ENCODE measurements at places on chromosomes 2 and 18.

DNA sequence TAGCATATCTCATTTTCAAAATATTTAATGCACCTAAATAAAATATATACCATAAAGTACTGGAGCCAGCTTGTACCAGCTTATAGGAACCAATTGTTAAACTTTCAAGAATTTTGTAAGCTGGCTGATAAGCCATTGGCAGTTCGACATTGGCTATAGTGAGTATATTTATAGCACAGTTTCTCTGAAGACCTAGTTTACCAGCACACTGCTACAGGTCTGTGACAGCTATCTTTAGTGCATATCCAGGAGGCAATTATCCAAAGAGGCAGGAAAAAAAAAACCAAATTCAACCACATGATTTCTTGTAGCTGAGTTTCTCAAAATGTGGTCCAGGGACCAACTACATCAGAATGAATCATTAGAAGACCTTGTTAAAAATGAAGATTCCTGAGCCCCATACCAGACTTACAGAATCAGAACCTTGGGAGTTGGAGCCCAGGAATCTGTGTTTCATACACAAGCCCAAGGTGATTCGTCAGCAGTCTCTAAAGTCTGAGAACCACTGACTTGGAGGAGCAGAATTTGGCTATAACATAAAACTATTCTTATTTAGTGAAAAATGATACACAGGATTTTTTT is 279.0 kb upstream of the NRP2 start:
- DNase-seq, result no peak

DNA sequence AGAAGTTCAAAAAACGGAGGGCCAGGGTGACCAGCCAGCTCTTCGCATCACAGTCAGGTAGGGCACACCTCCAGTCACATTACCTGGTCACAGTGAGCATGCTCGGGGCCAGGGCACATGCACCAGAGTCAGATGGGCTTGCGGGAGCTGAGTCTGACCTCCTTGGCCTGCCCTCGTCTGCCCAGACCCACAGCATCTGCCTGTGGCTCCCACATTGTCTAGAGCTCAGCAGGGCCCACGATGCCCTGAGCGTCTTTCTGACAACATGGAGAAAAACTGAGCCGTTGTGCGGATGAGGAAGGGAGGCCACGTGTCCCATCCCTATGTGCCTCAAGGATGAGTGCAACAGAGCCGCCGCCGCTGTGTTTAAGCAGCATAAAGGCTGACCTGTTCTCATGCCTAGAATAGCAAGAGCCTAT is 37.6 kb downstream of the CRACDL start:
- DNase-seq, result no peak

- DNase-seq, result no peak
These were observed 1.6 kb upstream of the ALKAL2 start for GRCh38 chr2:289362-290089.

- DNase-seq, result no peak
These were observed 204.8 kb downstream of the RBM43 start for GRCh38 chr2:151056870-151057269.

- DNase-seq, result no peak
These were observed 228.3 kb upstream of the EPC2 start for GRCh38 chr2:148416248-148416647.

DNA sequence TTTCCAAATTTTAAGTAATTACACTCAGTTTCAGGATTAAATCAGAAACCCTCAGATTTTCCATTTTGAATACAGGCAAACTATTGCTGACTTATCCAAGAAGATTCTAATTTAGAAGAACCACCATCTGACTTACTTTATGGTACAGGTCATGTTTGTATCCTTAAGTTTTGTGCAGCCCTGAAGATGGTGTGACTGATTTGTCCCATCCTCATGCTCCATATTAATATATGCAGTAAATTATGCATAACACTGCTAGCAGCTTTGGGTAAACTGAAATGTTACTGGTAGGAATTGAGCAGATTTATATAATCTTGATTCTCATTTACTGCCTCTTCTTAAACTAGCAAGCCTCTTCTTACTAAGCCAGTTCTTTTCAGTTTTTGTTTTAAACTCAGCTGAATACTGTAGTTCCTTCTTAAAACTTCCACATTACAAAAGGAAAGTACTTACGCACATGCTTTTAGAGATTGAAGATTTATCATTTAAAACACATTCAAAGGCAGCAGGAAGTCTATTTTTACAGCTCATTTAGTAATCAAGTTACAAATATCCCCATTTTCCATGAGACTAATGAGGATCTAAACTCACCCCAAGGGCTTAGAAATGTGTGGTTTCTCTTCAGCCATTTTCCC is 25.7 kb downstream of the MEX3C start:
- DNase-seq, result no peak

DNA sequence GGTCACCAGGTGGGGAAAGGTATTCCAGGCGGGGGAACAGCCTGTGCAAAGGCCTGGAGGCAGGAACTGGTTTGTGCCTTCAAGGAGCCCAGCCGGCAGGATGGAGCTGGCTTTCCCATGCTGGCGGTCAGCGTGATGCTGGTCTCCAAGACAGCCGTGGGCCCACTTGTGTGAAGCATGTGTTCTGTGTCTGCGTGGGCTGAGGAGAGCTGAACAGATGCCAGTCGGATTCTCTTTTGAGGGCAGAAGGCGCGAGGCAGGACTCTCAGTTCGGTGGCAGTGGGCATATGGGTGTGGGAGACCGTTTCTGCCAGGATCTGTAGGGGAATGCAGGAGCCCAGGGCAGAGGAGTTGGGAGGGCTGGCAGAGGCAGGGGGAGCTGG is 191.6 kb downstream of the TWIST2 start:
- no peak for DNase-seq

DNA sequence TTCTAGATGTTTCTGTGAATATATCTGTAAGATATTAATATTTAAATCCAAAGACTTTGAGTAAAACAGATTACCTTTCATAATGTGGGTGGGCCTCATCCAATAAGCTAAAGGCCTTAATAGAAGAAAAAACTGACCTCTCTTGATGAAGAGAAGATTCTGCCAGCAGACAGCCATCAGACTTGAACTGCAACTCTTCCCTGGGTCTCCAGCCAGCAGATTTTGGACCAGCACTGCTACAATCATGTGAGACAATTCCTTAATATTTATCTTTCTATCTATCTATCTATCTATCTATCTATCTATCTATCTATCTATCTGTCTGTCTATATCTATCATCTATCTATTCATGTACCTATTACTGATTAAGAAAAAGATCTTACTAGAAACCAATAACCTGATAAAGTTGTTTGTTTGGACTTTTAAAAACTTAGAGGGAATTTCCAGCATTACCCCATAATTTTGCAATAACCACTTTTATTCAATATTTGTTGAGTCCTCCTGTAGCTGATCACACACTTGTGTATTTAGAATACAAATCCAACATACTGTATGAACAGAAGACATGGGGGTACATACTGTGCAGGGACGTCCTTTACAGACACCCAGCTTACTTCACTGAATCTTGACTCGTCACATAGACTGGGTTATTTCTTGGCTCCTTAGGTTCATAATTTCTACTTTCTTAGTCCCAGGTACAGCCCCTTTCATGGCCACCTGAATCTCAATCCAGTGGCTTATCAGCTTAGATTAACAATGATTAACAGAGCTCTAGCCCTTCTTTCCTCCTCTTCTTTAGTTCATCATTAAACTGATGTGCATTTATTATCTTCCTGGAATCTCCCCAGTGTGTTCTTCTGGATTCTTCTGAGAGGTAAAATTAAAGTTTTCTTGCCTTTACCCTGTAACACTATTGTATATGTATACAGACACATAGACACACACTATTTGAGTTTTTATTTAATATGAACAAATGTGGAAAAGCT is 27.2 kb upstream of the STAT4 start:
- no peak for DNase-seq

GRCh38 chr18:74694436-74694835 is 96.8 kb downstream of the ZNF407 start:
- DNase-seq, result no peak

DNA sequence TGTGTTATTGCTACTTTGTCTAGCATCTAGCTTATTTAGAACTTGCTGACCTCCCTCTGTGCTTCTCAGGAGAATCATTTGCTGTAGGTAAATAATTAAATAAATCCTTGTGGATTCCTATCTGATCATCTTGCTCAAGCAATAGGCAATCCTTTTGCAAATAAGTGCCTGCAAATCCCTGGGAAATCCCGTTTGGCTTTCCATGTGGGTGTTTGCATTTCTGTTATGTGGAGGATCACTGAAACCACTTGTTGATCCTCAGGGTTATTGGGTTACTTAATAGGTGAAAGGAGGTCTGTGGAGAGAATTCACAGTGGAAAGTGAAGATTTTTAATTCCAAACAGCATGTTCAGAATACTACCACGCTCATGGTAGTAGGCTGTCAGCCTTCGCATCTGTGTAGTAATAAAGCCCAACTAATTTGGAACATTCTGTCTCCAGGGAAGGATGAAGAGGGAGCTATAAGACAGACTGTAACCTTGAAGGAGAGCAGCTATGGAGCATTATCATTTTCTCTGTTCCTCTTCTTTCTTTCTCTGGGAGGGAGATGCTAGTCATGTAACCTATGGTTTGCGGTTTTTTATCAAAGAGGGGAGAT is 72.5 kb downstream of the GULP1 start:
- no peak for DNase-seq

DNA sequence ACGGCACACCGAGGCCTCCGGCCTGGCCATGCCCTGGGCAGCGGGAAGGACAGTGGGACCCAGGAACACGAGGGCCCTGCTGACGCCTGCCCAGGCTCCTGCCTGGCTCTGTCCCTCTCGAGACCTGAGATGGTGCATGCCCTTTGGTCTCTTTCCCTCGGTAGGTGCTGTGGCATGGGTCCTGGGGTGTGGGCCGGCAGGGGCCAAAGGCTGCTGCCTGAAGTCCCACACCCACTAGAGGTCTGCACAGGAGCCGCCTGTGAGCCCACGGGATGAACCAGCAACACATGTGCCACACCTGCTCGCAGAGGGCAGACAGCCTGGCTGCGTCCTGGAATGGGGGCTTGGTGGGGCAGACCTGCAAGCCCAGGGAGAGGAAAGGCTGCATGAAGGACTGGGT is 73.3 kb downstream of the NDUFA10 start:
- no peak for DNase-seq

Measured in activated CD4-positive, alpha-beta memory T cell treated with anti-CD3 and anti-CD28 coated beads for 36 hours (primary cell).